ENCODE measurements at places on chromosomes 1 and 21.
A peak's percentile ranks its signal among the peaks of the same experiment; 100 is the strongest.

DNA sequence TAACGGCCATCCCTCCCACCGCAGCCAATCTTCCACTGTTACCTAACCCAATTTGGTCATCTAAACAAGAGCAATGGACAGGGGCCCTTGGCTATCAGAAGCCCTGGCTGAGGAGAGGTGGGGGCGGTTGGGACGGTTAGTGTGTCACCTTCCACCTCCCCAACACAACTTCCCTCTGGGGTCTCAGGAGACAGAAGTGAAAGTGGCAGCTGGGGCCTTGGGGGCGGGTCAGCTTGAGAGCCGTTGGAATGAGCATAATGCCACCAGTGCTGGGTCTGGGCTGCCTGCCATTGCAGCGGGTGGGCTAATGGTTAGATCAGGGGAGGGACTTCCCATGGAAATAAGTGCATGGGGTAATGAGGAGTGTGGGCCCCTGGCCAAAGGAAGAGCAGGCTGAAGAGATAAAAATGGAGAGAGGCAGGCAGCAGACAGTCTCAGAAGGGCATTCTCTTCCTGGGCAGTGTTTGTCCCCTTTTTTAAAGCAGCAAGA, 7.9 kb downstream of the MEF2D start:
- DNase-seq, result no peak

- no peak for DNase-seq
Observed at GRCh38 chr1:42937836-42938644, 20.6 kb downstream of the SLC2A1 start.

DNA sequence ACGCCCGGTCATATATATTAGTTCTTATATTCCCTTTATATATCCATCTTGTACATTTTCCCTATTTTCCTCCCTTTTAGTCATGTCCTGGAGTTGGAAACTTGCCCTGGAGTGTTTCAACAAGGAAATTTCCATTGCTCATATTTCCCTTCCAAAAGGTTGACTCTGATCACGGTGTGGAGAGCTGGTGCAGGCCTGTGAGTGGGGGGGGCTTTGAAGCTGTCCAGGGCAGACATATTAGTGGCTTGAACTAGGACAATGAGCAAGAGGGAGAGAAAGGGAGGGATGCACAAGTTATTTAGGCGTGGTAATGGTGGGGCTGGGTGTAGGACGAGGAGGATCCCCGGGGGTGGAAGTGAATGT, 30.4 kb upstream of the TMEM61 start:
- no peak for DNase-seq

DNA sequence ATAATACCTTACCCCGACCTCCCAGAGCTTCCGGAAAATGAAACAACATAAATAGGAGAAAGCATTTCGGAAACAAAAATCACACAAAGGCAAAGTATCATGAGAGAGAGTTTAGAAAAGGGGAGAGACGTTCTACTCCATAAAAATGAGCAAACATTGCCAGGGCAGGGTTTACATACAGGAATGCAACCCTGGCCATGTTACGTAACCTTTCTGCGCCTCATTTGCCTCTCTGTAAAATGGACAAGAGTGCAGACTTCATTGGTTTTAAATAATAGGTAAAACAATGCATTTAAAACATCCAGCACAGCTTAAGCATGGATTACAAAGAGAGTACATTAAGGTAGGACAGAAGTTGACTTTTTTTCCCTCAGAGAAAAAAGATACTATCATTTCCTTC, 45.6 kb downstream of the PHC2 start:
- no peak for DNase-seq

GRCh38 chr1:180962178-180962577, 49.5 kb downstream of the KIAA1614 start:
- DNase-seq, result no peak

GRCh38 chr1:209291715-209292114, 291.8 kb upstream of the CAMK1G start:
- DNase-seq, result no peak

GRCh38 chr1:177043597-177043996, 120.9 kb downstream of the ASTN1 start:
- DNase-seq, result no peak

- peak; percentile 19 for DNase-seq
Observed at GRCh38 chr1:34924759-34925555, 4.5 kb downstream of the DLGAP3 start.

DNA sequence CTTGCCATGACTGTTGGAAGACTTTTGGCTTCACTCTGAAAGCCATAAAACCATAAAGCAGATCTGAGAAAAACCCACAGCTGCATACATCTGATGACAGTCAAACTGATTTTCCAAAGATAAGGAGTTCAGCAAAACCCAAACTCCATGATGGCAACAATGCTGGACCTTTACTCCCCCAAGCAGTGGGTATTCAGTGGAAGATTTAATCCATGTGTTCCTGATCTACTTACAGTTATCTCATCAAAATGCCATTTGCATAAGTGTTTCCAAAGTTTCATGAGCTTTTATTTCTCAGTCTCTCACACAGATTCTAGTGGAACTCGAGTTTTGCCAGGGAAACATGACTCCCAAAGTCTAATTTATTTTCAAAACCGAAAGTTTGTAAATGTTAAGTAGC, 184.9 kb downstream of the ZC3H11B start:
- DNase-seq, result no peak

- no peak for DNase-seq
Observed at GRCh38 chr1:9859281-9860014, 35.7 kb upstream of the CLSTN1 start.

- DNase-seq, result no peak
Observed at GRCh38 chr1:32341186-32341757, 5.2 kb upstream of the MARCKSL1 start.

GRCh38 chr1:67716800-67717199, 31.8 kb downstream of the GADD45A start:
- no peak for DNase-seq

GRCh38 chr1:18927654-18928272, 25.4 kb upstream of the ALDH4A1 start:
- DNase-seq, result no peak

GRCh38 chr1:229088711-229089110, 182.2 kb upstream of the RAB4A start:
- no peak for DNase-seq

- DNase-seq, result no peak
Observed at GRCh38 chr1:51955797-51956527, 34.5 kb downstream of the RAB3B start.

GRCh38 chr1:52444463-52444862, 40.1 kb downstream of the PRPF38A start:
- DNase-seq, result no peak

DNA sequence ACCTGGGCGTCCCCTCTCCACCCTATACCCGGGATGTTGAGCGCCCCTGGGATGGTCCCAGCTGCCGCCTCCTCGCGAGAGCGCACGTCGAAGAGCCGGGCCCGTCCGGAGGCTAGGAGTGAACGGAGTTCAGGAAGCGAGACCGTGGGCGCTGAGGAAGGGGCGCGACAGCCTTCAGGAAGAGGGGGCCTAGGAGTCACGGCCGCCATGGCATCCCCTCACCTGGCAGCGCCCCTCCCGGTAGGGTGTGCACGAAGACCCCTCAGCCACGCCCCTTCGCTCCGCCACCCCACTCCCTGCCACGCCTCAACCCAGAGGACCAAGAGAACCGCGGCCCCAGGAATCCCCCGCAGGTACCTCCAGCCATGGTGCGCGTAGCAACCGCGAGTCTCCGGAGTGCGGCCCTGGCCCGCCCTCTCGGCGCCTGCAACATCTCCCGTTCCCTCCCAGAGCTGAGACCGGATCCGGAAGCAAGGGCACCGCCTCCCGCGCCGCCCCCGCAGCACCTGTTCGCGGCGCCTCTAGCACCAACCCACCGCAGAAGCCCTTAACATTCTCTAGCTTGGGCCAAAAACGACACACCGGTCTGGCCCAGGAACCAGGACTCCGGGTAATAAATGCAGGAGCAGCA, at the start of gene TSTD1:
TSTD1 (minus strand) TSS at position 442 of the 631 bp plus-strand sequence; CDS start at position 367, 75 bp downstream.
- DNase-seq, result peak; percentile 81

DNA sequence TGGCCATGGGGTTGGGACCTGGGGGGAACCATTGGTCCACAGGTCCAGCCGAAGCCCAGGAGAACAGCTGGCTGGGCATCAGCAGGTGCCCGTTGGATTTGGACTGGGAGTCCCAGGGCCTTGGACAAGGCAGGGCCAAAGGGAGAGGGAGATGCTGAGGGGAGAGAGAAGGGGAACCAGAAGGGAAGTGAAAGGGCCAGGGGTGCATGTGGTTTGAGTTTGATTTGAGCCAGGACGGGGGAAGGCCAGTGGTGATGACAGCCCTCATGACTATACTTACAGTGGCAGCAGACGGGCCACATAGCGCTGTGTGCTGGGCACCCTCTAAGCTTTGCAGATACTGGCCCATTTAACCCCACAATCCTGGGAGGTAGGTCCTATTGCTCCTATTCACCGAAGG, 18.8 kb downstream of the AGRN start:
- DNase-seq, result no peak

GRCh38 chr1:215360031-215360430, 207.1 kb upstream of the KCTD3 start:
- no peak for DNase-seq

- DNase-seq, result no peak
Observed at GRCh38 chr1:55539652-55540512, 324.7 kb upstream of the USP24 start.

- no peak for DNase-seq
Observed at GRCh38 chr1:5513846-5514526, 478.2 kb downstream of the NPHP4 start.

GRCh38 chr1:248704606-248705005, 2.0 kb upstream of the OR14I1 start:
- DNase-seq, result no peak

GRCh38 chr1:244138399-244138798, 87.3 kb downstream of the ZBTB18 start:
- DNase-seq, result no peak

DNA sequence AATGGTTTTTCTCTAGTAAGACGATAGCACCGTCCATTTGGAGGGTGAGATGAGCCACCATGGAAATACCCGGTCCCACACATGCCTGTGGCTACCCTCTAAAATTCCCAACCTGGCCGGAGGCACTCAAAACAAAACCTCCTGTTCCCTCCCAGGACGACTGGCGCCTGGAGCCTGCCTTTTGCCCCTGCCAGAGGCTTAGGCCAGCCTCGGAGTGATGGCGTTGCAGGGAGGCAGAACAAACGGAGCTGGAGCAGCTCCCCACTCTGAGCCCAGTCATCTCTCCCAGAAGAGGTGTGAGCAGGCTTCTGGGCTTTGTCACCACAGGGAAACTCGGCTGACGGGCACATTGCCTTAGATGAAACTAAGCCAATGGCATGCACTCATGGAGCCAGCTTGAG, 213.7 kb upstream of the HOOK1 start:
- DNase-seq, result no peak

DNA sequence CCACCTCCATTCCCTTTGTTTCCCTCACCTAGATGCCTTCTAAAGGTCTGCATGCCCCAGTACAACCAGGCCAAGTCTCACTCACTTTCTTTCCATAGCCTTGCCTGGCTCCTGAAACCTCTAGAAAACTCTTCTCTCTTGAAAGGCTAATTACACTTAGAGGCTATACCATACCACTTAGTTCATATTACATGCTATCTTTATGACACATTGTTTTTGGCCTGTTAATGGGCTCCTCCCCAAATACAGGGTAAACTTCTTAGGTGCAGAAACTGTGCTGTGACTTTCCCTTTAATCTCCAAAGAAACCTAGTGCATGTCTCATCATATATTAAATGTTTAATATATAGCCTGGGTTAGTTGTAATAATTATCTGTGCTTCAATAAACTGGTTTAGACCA, 56.6 kb upstream of the C1orf105 start:
- no peak for DNase-seq

GRCh38 chr1:71039661-71040262, 7.9 kb downstream of the PTGER3 start:
- no peak for DNase-seq

- no peak for DNase-seq
Observed at GRCh38 chr1:41411229-41411628, 50.0 kb downstream of the FOXO6 start.
